Stimulated activated CD4-positive, alpha-beta T cell treated with anti-CD3 and anti-CD28 coated beads, Interleukin-15, amount 100 ng/mL, for 48 hours (primary cell): ENCODE measurements at places on chromosomes 2 and 18.

DNA sequence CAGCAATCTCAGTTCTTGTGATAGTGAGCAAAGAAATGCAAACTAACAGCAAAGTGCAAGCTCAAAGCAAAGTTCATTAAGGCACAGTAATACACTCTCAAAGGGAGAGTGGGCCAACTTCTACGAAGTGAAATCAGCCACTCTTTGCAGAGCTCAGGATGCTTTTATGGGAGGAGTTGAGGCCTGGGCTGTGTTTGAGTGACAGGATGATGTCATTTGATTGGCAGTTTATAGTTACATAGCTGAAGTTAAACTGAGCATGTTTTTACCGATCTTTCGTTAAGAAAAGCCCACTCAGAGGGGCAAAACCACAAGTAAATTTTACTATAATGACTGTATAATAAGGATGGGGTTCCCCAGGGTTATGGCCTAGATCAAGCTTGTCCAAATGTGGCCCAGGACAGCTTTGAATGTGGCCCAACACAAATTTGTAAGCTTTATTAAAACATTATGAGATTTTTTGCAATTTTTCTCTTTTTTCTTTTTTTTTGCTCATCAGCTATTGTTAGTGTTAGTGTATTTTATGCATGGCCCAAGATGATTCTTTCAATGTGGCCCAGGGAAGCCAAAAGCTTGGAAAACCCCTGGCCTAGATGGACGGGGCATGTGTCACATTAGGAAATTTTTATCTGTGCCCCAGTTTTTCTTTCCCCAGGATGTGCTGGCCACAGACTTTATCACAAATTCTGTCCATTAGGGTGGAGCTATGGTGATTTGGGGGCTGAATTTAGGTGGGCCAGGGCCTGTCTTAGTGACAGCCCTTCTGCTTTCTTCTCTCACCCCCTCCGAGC is 8.3 kb upstream of the DNAH7 start:
- no peak for DNase-seq

DNA sequence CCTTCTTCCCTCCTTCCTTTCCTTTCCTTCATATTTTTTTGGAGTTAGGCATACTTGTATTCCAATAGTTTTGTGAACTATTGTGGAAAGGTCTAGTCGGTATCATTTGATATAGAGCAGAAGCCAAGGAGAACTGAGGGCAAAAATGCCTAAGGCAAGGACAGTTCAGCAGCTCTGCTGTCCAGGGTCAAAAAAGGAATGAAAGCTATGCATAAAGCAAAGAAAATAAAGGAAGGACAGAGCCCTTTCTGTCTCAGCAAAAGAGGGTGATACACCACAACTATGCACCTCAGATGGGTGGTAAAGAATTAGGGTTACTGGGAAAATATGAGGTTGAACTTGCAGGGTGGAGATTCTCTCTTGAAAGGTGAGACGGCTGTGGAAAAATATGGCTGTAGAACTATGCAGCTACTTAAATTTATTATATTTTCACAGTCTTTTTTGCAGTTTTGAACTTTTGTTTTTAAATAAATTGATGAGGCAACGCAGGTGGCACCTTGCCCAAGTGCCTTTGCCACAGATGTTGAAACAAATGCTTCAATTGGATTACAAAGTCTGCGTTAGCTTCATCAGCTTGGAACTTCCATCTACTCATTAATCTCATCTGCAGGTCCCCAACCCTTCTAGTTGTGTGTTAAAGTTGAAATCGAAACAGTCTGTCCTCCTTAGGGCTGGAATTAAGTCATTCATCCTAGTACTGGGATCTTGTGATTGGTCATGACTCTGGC is 20.8 kb downstream of the LHCGR start:
- no peak for DNase-seq

GRCh38 chr2:31889044-31889443 is 121.8 kb downstream of the MEMO1 start:
- no peak for DNase-seq

- DNase-seq = no peak
These were observed 39.4 kb downstream of the KIF5C start for GRCh38 chr2:148914463-148914862.
